ENCODE measurements at places on chromosomes 12 and 14. TPM values are rescaled to one million over a fixed set of nuclear protein-coding genes. Genes with fewer than 3 reads are reported as not detected.

GRCh38 chr14:100552524-100553125, 34.6 kb downstream of the BEGAIN start:
- DNase-seq = no peak

- DNase-seq = no peak
These were observed 61.3 kb downstream of the CHGA start for GRCh38 chr14:92984082-92984788.

DNA sequence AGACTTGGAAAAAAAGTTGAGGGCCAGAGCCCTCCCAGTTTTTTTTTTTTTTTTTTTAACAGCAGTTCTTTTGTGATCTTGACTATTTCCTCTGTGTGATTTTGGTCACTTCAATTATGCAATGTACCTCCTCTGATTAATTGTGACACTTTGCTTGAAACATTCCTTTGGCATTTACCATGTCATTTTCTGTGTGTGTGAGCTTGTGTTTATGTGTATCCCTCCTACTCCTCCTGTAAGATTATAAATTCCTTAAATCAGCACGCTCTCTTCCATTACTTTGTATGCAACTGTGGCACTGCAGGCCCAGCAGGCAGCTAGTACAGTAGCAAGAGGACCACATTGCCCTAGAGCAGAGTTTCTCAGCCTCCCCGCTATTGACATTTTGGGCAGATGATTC, 33.2 kb upstream of the GALNT16 start:
- DNase-seq = no peak

GRCh38 chr12:51841727-51842126, 6.8 kb downstream of the FIGNL2 start:
- no peak for DNase-seq

- no peak for DNase-seq
These were observed 37.6 kb upstream of the APPL2 start for GRCh38 chr12:105273601-105274000.

DNA sequence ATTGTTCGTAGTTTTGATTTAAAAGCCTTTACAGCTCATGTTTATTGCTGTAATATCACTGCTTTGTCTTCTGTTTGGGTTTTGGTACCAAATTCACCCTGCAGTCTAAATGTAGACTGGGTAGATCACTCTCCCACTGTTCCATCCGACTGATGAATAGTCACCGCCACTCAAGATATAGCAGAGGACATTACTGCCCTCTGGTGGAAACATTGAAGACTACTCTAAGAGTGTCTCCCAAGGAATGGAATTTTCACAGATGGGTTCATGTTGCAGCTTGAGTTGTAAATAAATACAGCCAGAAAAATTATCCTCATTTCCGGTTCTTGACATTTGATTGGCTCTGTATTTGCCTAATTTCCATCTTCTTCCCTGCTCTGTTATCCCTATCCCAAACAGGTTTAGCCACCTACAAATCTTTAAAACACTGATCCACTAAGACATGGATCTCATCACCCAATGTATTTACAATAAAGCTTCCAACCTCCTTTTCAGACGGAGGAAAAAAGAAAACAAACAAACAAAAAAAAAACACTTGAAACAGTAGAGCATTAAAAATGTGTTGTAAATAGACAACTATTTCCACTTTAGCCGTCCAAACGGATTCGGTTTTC, 198.3 kb upstream of the CPNE8 start:
- peak; percentile 53 for DNase-seq

DNA sequence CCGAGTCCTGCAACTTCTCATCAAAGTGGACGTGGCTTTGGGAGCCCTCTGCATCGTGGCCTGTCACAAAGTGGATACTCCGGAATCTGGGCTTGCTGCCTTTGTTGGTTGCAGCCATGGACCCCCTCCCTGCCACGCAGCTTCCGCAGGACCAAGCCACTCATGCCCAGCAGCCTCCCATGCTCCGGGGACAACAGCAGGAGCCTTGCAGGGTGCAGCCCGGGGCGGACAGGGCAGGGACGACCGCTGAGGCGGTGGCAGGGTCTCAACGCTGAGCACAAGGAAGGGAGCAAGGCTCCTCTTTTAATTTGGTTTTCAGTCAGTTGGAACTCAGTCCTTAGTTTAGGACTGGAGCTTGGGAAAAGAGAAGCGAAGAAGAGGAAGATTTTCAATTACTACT, 12.1 kb upstream of the ADCY6 start:
- DNase-seq = no peak

PELI2 gene
- polyA plus RNA-seq = 32.4 TPM

DNA sequence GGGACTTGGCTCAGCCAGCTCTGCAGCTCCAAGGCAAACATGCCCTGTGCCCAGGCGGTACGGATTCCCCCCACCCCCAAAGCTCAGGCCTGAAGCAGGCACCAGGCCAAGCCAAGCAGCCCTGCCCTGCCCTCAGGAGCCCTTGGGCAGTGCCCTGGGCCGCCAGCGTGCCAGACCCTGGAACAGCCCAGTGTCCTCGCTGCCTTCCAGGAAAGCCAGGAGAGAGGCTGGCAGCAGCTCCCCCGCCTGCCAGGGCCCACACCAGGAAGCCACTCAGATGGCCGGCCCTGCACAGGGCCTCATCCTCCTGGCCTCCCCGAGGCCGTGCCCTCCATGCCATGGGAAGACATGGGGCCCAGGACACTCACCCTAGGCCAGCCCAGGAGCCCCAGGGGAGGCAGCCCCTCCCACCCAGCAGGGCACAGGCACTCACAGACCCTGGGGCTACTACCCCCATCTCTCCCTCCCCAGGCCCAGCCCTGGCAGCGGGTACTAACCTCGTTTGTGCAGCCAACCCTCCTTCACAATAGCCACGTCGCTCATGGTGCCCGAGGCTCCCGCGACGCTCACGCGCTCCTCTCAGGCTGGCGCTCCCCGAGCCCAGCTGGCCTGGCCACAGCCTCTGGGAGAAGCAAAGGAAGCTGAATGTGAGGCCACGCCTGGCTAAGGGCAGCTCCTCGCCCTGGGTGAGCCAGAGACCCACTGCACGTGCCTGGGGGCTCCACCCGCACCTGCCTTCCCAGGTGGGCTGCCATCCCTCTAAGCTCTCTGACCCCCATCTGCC, 3.3 kb downstream of the AKT1 start:
- no peak for DNase-seq

DNA sequence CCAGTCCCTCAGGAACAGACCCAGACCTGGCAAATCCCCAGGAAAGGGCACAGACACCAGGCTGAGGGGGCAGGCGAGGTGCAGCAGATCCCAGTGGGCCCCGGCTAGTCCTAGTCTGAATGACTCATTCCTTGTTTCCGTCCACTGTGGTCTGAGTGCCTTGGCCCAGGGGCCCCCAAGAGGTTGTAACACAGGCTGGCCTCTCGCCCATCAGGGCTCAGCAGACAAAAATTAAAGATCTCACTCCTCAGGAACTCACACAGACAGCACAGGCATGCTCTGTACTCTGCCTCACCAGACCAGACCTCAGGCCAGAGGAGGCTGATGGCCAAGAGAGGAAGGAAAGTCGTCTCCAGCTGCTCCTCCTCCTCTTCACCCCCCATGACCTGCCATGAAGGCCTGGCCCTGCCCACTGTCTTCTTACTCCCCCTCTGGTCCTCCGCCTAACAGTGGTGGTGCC, 7.7 kb upstream of the LTBP2 start:
- no peak for DNase-seq

PAPLN gene
- 35.6 TPM for polyA plus RNA-seq

SMOC1 gene
- 1.7 TPM for polyA plus RNA-seq

Data from left renal cortex interstitium (tissue), 4 donors.